ENCODE measurements at places on chromosomes 5 and 9.

DNA sequence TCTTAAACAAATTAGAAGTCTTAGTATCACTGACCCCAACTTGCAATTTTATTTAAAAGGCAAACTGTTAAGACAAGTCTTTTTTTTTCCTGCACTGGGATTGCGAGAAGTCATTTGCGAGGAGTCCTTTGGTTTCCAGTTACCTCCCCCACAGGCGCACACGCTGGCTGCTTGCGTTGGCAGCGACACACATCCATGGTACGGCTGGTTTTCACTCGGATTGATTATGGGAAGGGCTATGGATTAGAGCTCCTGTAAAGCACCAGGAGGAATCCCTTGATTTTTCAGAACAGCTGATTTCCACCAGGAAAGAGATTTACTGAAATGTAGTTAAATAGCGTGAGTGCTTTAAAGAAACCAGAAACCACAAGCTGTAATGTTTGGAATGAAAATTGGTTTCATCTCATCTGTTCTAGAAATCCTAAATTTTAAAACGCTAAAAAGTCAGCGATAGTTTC lies 737 bp downstream of the SLC1A3 start:
- no peak for DNase-seq

DNA sequence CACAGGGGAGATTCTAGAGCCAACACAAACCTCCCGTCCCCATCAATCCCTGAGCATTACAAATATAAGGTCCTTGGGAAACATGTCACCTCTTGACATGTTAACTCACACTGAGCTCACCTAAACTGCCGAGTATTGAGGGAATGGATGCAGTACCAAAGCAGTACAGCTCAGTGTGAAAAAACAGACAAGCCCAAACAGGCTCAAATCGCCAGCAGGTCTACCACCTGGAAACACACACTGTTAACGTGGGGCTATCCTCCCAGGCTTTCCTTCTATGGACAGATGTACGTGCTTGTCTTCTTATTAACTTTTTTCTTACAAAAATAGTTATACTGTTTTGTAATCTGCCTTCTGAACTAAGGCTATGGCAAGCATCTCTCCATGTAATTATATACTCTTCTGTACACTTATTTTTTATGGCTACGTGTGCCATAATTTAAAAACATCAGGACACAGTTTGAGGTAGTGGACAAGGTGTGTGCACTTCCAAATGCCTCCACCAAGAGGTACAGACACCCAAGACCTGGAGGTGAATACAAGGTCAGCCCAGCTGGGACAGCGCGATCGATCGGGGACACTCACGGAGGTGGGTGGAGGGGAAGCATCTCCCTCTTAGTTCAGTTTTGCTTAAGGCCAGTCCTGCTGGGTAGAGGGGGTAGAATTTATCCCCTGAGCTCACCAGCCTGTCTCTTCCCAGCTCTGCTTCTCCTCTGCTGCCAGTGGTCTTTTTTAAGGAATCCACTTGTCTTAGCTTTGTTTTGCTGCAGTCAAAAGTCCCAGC lies 76.5 kb downstream of the DAP start:
- DNase-seq: no peak

DNA sequence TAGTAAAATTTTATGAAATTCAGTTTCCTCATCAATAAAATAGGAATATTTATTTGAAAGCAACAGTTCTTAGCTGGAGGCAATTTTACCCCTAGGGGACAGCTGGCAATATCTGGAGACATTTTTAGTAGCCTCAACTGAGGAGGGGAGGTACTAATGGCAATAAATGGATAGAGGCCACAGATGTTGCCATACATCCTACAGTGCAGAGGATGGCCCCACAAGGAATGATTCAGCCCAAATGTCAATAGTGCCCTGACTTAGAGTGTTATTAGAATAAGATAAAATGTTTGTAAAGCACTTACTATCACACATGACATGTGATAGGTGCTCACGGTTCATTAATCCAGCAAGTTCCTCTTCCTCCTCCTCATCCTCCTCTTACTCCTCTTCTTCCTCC lies 293.6 kb downstream of the KCTD16 start:
- no peak for DNase-seq

GRCh38 chr9:87593359-87593980 lies 95.8 kb downstream of the DAPK1 start:
- no peak for DNase-seq

GRCh38 chr5:58774937-58775336 lies 192.1 kb downstream of the RAB3C start:
- DNase-seq: no peak

- no peak for DNase-seq
These were observed 3.0 kb downstream of the FLT4 start for GRCh38 chr5:180646289-180646962.

DNA sequence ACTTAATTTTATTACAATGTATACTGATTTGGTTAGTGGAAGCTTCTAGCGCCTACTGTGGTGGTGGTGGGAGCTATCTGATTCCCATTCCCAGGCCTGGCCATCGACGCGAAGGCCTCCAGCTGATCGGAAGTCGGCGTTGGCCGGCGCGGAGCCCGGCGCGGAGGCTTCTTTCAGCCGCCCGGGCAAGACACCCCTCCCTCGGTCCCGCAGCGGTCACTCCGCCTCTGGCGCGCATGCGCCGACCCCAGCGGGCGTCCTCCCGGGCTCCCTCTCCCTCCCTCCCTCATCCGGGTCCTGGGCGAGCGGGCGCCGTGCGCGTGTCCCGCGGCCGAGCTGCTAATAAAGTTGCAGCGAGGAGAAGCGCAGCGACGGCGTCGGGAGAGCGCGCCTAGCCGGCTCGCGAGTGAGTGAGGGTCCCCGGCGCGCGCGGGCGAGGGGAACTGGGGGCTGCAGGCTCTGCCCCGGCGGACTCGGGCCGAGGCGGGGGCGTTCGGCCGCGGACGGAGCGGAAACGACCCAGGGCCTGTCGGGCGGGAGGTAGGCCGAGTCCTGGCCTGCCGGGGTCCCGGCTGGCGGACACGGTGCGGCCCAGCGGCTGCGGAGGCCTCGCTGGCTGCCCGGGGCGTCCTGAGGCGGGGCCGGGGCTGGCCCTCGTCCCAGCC lies at the start of gene SMAD5:
Gene SMAD5, plus strand, starts transcription at position 289 of the 665 bp plus-strand sequence. CDS start 20,916 bp downstream, outside the sequence.
- peak; percentile 86 for DNase-seq

DNA sequence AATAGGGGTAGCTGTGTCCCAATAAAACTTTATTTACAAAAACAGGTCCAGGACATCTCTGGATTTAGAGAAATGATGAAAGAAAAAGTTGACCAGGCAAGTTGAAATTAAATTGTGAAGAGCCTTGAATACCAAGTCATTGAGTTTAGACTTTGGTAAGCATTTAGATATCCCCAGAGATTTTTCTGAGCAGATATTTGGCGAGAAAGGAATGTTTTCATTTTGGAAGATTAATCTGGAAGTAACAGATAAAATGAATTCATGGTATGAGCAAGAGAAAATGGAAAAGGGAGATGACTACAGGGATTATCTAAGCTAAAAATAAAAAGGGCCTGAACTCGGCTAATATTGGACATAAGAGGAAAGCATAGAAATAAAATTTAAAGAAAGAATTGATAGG lies 157.6 kb downstream of the ACTL7B start:
- DNase-seq: no peak

GRCh38 chr9:38024036-38024681 lies 44.9 kb downstream of the SHB start:
- DNase-seq: no peak

DNA sequence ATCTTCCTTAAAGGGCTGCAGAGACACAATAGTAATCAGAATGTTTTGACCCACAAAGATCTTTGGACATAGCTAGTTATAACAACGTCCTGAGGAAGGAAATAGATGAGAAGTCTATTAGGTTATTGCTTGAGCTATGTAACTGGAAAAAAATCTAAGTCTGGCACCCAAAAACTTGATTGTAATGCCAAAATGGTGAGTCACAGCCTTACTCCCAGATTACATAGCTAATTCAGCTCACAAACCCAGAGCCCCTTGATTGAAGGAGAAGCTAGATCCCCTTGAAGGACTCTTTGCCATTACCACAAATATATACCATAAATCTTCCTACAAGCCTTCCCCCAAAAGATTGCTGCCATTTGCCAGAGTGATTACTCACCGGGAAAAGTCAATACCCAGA lies 341.8 kb upstream of the KIF2A start:
- no peak for DNase-seq

DNA sequence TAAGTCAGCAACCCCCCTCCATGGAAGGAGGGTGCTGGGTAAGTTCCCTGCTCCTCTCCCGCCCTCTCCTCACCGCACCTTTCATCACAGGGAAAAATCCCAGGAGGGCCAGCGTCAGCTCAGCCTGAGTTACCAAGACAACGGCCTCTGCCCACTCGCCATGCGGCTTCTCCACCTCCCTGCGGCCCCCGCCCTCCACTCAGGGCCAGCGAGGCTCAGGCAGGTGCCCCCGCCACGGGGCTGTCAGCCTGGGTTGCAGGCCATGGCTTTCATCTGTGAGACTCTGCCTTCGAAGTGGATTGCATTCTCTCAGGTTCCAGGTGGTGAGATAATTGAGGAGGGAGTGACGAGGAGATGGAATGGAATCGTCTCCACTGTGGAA lies 27.2 kb upstream of the LAMC3 start:
- DNase-seq: no peak

DNA sequence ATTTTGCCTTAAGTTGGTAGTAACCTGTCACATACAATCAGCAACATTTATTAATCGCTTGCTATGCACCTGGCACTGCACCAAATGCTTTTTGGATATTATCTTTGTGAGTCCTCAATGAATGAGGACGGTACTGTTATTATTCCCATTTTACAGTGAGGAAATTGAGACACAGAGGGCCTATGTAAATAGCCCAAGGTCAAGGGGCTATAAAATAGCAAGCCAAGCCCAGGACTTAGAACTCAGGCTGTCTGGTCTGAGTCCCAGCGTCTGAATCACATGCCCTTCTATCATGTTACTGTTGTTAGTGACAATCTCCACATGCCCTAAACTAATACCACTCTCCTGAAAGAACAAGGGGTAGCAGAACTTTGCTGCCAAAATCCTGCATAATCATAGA lies 60.0 kb downstream of the ERAP1 start:
- no peak for DNase-seq

DNA sequence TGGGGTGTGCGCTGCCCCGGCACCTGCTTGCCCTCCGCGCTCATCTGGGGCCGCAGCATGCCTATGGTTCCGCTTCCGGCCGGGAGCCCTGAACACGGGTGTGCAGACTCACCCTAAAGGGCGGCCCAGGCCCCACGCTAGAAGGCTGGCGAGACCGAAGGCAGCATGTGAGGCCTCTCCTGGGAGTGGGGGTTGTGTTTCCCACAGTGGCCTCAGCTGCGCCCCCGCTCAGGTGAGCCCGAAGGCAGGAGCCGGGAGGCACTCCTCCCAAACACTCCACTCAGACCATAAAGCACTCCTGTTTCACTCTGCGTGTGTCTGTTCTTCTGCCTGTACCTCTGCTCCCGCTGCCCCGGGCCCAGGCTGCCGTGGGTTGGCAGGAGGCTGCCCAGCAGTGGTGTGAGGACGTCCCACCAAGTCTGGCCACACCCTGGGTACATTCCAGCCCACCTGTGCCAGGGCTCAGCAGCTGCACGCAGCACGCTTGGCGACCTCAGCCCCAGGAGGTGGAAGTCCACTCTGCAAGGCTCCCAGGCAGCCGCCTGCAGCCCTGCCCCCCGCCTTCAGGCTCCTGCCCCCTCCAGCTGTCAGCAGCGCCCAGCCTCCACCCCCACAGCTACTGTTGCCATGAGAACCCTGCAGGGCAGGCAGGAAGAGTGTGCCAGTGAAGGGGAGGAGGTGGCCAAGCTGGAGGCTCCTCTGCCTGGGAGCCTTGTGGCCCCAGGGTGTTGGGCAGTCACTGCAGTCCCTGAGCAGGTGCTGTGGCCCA lies 1.2 kb upstream of the AJM1 start:
- no peak for DNase-seq

- no peak for DNase-seq
These were observed 227.3 kb downstream of the MCTP1 start for GRCh38 chr5:95057615-95058014.

- DNase-seq: no peak
These were observed 191.3 kb upstream of the PRDM9 start for GRCh38 chr5:23316060-23316591.

- no peak for DNase-seq
These were observed 1.9 kb upstream of the KCNIP1 start for GRCh38 chr5:170501931-170502330.

GRCh38 chr5:40547557-40547956 lies 132.2 kb upstream of the PTGER4 start:
- no peak for DNase-seq

- DNase-seq: peak; percentile 28
These were observed 199.3 kb upstream of the PTGER4 start for GRCh38 chr5:40480392-40480791.
